ACHN (cell line): ENCODE measurements at places on chromosomes 13 and 19.

DNA sequence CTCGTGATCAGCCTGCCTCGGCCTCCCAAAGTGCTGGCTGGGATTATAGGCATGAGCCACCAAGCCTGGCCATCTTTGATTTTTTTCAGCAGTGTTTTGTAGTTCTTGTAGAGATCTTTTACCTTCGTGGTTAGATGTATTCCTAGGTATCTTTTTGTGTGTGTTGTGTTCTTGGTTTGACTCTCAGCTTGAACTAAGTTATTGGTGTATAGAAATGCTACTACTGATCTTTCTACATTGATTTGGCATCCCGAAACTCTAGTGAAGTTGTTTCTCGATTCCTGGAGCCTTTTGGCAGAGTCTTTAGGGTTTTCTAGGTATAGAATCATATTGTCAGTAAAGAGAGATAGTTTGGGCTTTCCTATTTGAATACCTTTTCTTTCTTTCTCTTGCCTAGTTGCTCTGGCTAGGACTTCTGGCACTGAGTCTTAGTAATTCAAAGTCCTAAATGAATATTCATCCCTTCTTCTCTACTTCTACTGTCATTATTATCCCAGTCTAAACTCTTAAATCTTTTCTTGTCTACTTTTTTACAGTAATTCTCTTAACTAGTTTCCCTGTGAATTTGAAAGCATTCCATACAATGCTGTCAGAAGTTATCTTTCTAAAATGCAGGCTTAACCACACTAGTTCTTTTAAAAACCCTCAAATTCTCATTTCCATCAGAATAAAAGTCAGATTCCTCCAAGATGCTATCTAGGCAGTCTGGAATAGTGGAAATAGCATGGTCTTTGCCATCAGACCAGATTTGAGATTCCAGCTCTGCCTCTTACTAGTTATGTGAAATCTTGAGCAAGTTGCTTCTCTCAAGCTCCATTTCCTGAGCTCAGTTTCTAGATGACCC lies 7.0 kb downstream of the GPR18 start:
- no peak for DNase-seq

DNA sequence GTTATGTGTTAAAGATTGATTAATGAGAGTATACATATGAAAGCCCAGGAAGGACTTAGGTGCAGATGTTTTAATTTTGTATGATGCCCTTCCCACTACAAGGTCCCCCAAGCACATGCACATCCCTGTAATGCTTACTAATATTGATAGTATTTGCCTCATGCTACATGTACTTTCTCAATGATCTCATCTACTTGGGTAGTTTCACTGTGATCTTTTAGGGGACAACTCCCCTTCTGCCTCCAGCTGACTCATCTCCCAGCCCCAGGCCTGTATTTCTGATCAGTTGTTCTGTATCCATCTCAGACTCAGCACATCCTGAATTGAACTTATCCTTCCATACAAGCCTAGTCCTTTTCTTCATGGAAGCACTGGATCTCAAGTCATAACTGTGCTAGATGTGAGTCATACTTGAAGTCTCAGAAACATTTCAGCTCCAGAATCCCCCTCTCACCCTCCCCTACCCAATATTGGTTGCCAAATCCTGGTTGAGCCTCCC lies 49.4 kb upstream of the INTS6 start:
- no peak for DNase-seq

DNA sequence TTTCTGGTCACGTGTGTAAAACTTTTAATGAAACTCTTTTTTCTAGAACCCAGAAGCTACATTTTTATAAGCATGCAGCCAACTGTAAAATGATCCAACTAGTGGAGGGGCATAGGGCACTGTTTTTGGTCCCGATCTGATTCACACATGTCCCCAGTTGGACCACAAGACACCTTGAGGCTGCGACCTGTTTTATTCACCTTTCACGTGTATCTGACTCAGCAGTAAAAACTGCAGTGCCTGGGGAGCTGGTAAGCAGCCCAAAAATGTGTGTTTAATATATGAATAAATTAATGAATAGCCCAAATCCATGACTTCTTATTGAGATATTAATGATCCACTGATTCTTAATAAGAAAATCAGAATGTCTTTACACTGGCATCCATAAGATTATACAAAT lies 140.4 kb downstream of the COL4A1 start:
- no peak for DNase-seq

GRCh38 chr19:58296104-58296503 lies 9.1 kb upstream of the ERVK3-1 start:
- no peak for DNase-seq

DNA sequence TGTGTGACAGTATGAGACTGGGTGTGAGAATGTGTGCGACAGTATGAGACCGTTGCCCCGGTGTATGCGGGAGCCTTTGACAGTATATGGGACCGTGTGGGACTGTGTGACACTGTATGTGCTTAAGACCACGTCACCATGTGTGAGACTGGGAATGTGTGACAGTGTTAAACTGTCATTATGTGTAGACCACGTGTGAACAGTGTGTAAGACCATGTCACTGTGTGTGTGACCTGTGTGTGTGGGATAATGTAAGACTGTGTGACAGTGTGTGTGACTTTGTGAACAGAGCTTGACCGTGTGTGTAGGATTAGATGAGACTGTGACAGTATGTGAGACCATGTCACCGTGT lies 549 bp downstream of the ZNF583 start:
- no peak for DNase-seq
